ENCODE measurements at places on chromosomes 1 and 21.

DNA sequence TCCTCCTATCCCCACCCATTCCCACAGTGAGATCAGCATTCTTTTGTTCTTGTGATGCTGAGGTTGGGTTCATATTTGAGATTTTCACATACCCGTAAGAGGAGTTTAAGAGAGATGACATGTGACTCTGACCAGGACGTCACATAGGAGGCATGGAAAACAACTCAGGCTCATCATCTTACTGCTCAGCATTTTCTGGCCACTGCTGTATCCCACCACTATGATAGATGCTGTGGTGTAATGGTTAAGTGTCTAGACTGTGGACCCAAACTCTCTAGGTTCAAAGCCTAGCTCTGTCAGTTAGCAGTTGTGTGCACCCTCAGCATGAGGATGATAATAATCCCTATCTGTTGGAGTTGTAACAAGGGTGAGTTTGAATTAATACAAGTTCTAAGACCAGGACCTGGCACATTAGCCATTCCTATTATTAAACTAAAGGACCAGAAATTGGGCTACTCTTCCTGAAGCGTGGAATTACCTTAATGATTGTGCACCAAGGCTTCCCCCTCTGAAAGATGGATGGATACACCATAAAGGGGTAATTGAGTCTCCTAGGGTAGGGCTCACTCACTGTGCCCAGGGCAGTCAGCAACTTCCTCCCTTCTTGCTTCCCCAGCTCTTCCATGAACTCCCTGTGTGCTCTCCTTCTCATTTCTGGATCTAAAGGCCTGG lies 40.9 kb downstream of the LGR6 start:
- DNase-seq = no peak

GRCh38 chr1:39372105-39372504 lies 119.3 kb upstream of the BMP8A start:
- no peak for DNase-seq

- DNase-seq = no peak
Observed at GRCh38 chr1:110850145-110850544, 22.8 kb upstream of the CD53 start.

- DNase-seq = peak; percentile 10
Observed at GRCh38 chr1:181396171-181396670, 87.1 kb upstream of the CACNA1E start.

- DNase-seq = no peak
Observed at GRCh38 chr1:157119008-157119407, 19.2 kb downstream of the ETV3 start.

DNA sequence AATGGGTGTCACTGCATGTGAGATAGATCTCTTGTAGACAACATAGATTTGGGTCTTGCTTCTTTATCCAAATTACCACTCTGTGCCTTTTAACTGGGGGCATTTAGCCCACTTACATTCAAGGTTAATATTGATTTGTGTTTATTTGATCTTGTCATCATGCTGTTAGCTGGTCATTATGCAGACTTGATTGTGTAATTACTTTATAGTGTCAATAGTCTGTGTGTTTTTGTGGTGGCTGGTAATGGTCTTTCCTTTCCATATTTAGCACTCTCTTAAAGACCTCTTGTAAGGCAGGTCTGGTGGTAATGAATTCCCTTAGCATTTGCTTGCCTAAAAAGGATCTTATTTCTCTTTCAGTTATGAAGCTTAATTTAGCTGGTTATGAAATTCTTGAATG lies 29.6 kb downstream of the ZNF691 start:
- no peak for DNase-seq

DNA sequence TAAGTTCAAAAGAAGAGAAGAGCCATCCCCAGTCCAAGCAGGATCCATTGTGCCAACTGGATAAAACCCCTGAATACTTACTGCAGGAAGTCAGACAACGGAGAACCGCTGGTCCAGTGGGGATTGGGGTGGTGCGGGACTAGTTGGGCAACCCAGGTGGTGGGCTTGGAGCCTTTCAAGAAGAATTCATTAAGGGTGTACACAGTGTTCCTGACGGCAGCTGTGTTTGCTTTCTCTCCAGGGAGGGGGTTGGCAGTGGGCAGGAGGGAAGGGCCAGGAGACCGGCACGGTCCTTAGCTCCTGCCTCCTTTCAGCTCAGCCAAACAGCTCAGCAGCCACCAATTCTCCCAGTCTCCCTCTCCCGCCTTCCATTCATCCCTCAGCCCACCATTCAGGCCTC lies 7.1 kb upstream of the CDK18 start:
- DNase-seq = no peak

DNA sequence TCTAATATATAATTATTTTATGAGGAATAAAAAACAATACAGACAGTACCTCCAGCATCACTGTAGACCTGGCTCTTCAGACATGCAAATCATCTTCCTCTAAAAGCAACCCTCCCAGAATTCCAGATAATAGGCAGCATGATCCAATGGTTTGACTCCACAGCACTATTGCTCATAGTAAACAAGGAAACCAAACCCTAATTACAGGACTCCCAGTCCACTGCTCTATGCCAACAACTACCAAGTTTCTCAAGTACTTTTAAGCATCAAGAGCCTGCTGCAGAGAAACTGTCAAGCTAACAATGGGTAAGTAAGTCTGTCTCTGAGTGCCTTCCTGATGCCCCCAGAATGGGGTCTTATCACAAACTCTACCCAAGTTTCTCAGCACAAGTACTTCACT lies 57.2 kb downstream of the EYA3 start:
- no peak for DNase-seq

DNA sequence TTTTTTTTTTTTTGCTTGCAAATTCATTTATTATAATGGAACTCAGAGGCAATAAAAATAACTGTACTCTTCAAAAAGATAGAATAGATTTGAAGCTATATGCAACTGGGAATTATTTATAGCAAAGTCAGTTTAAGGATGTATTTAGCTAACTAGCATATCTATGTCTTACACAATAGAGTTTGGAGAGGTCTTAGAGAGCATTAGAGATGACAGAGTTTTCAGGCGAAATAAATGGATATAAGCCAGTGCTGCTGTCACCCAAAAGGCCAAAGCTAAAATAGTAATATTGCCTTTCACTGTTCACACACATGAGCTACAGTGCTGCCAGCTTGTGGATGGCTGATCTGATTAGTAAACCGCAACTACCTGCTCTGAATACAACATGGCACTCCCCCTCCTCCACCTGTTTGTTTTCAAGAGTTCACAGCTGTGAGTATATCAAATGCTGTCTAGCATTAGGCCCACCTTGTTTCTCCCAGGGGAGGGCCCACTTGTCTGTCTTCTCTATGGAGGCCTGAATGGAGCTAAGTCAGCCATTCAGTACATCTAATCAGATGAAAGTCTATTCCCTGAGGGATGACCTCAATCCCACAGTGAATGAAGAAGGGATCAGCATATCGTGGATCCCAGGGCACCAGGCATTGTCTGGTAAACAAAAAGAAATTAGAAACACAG lies 25.2 kb upstream of the SSX2IP start:
- DNase-seq = no peak

- DNase-seq = no peak
Observed at GRCh38 chr1:55483523-55483922, 268.4 kb upstream of the USP24 start.

DNA sequence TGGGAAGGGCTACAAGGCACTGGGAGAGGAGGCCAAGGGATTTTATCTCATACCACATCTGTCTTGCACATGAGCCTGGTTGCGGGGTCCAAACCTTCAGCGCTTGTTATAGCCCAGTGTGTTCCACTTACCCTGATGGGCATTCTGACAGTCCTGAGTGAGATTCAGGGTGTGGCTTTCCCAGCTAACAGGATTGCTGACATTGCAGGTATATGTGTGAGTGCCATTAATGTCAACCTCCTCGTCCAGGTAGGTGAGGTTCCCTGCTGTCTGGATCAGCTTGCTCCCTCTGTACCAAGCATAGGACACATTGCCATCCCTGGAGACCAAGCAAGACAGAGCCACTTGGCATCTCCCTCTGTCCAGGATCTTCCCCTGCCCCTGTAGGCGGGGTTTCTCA lies 21.6 kb downstream of the CD244 start:
- no peak for DNase-seq

DNA sequence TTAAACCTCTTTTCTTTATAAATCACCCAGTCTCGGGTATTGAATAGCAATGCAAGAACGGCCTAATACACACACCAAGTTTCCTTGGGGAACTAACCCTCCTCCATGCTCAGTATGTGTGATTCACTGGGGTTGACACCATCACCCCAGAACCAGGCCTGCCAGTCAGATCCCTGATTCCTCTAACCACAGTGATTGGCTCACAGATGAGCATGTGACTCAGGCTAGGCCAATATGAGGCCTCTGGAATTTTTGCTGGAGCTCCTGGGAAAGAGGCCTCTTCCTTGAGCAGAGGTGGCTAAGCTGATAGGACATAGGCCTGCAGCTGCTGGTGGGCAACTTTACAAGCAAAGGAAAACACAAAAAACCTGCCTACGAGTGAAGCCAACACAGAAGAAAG lies 74.7 kb upstream of the ZBTB40 start:
- DNase-seq = no peak

GRCh38 chr1:33502726-33503125 lies 30.3 kb downstream of the ZSCAN20 start:
- no peak for DNase-seq

GRCh38 chr1:205980237-205980870 lies 22.8 kb downstream of the RAB7B start:
- no peak for DNase-seq

DNA sequence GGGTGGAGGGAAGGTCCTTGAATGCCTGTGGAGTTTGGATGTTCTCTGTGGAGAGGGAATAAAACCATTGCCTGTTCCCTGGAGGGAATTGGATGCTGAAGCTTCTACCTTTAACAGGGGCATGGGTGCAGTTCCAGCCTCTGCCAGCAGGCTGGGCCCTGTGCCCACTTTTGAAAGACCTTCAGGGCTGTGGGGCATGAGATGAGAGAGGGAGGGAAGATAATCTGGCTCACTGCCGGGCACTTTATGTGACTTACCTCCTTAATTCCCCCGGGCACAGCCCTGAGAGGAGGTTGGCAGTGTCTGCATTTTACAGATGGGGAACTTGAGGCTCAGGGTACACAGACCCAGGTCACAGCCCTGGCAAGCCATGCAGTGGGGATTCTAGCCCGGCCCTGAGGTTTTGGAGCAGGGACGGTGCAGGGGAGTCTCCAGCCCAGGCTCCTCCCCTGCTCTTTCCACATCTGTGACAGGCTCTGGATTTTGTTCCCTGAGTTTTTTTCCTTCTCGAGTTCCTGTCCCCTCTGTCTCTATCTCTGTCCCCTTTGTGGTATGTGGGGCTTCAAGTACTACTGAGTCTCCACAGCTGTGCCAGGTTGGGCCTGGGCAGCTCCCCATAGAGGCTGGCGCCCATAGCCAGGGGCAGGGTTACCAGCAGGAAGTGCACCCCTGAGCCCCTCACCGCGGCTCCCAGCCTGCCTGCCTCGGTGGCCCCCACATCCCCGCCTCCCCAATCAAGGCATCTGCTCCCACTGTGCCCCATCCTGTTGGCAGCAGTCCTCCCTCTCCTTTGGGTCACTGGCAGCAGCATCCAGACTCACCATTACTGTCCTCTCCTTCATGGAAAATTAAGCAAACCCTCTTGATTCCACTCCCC lies 14.0 kb upstream of the THEMIS2 start:
- DNase-seq = peak; percentile 75

DNA sequence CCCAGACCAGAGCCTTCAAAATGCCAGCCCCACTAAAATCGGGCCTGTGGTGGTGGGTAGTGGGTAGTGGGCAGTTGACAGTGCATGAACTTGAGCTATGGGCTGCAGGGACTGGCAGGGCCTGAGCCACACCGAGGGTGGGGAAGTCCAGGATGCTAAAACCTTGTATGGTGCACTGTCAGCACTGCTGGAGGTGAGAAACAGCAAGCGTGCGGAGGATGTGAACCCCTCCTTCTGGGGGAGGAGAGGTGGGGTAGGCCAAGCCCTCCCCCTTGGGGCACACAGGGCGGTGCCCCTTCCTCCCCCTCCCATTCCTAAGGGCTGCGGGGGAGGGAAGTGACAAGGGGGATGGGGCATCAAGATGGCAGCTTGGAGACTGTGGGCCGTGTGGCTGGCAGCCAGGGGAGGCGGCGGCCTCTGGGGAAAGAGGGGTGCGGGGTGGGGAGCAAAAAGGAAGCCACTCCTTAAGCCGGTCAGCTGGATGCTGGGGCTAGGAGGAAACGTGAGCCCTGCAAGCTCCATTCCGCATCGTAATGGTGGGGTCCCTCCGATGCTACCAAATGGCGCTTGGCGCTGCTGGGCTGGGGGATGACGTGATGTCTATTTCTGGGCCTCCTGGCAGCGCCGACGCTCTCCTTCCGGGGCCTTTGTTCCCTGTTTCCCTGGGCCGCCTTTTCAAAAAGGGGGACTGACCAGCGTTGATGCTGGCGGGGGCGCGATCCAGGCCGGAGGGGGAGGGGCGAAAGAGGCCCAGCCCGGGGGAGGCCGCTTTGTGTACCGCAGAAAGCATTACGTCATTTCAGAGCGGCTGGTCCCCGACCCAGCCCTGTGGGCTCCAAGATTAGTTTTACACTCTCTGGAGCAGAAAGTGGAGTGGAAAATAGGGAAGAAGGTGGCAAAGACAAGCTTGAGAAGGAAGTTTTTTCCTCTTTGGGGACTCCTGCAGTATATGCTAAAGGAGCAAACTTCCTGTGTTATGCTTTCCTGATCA lies 809 bp downstream of the SYT11 start:
- DNase-seq = no peak

- no peak for DNase-seq
Observed at GRCh38 chr1:14140831-14141401, 440.9 kb downstream of the PRDM2 start.

DNA sequence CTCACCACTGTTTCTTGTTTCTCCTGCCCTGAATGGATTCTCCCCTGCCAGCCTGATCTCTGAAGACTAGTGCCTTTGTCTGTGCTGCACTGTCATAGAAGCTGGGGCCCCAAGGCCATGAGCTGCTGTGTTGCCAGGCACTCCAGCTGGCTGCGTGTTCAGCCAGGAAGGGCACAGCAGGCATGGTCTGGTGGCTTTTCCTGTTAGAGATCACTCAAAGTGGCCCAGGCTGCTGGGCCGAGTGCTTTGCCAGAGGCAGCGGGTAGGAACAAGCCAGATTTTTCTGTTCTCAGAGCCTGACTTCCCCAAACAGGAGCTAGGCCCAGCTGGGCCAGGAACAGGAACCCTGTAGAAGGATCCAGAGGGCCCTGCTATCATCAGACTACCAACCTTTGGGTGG lies 5.2 kb downstream of the ADPRS start:
- DNase-seq = no peak

GRCh38 chr21:44614161-44614631 lies 2.3 kb downstream of the KRTAP10-8 start:
- DNase-seq = no peak

GRCh38 chr1:29970747-29971325 lies 734.5 kb downstream of the PTPRU start:
- no peak for DNase-seq

- no peak for DNase-seq
Observed at GRCh38 chr1:182164273-182164672, 102.8 kb upstream of the ZNF648 start.
